ENCODE measurements at places on chromosomes 1 and 21. TPM values are rescaled to one million over a fixed set of nuclear protein-coding genes. Genes with fewer than 3 reads are reported as not detected.

Gene CACNA1S
- total RNA-seq: not detected

Gene DIRAS3
- total RNA-seq: 31.6 TPM

Gene TRPM2
- total RNA-seq: 2.1 TPM

Gene PRRC2C
- 218 TPM for total RNA-seq

Gene TMPRSS2
- total RNA-seq: 0.20 TPM

Gene MSH4
- total RNA-seq: 0.16 TPM

Gene THEM5
- not detected for total RNA-seq

Gene STUM
- total RNA-seq: not detected
